ENCODE measurements at places on chromosomes 13 and 19. TPM values are rescaled to one million over a fixed set of nuclear protein-coding genes. Genes with fewer than 3 reads are reported as not detected.

Gene CEACAM5
- total RNA-seq = not detected

Gene ALDH16A1
- total RNA-seq = 23.4 TPM

Gene ADGRE3
- total RNA-seq = not detected

Gene ATP1A3
- total RNA-seq = 6.2 TPM

Gene RGL3
- not detected for total RNA-seq

Gene PRR19
- 0.29 TPM for total RNA-seq

Gene SIGLEC12
- total RNA-seq = 1.6 TPM

DNA sequence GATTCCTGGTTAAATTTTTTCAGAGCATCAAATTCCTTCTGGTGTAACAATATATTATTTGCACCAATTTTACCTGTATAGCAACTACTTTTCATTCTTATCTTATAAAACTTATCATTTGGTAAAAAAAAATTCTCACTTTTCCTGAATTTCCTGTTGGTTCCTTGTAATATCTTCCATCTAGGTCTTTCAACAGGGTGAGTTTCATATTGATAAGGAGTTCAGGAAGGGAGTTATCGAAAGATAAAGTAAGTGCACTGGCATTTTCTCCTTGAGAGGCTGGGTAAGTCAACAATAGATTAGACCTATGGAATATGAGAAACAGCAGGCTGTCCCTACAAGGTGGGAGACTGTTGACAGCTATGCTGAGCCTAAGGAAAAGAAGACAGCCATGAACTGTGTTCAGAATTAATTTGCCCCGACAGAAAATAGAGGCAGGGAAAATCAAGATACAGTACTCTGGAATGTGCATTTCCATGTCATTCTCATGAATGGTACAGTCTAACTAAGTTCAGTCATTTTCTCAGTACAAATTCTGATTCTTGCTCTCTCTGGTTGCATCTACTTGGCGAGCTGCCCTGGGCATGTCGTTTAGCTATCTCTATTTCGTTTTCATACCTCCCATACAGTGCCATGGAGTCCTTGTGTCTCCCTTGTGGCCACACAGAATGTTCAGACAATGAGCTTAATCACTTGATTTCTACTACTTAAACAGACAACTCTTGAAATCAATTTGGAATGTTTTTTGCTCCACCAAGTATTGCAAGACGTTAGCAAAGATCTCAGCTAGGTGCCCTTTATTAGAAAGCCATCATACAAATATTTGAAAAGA, 9.9 kb downstream of the IGFL1 start:
- H3K4me1 ChIP-seq = no peaks in the 10 kb centered on the region
- H3K27me3 ChIP-seq = peaks cover 82% of the 10 kb centered on the region
- no peak overlapping the region for H3K4me3 ChIP-seq
- DNase-seq = no peak

DNA sequence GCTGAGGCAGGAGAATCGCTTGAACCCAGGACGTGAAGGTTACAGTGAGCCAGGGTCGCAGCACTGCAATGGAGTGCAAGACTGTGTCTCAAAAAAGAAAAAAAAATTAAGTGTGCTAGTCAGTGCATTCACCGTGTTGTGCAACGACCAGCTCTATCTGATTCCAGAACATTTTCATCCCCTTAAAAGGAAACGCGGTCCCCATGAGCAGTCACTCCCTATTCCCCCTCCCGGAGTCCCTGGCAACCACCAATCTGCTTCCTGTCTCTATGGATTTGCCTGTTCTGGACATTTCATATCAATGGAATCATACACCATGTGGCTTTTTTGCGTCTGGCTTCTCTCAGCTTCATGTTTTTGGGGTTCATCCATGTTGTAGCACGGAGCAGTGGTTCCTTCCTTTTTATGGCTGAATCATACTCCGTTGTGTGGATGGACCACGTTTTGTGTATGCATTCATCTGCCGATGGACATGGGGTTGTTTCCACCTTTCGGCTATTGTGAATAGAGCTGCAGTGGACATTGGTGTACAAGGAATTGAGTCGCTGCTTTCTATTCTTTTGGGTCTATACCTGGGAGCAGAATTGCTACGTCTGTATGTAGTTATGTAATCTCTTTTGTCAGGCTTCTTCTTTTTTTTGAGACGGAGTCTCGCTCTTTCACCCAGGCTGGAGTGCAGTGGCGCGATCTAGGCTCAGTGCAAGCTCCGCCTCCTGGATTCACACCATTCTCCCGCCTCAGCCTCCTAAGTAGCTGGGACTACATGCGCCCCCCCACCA, 19.8 kb downstream of the MYO9B start:
- no peaks in the 10 kb centered on the region for H3K27me3 ChIP-seq
- H3K4me1 ChIP-seq = peaks cover 29% of the 10 kb centered on the region
- DNase-seq = no peak
- no peak overlapping the region for H3K27ac ChIP-seq
- H3K36me3 ChIP-seq = no peaks in the 10 kb centered on the region
- no peak overlapping the region for H3K4me3 ChIP-seq

- H3K27ac ChIP-seq = no peak overlapping the region
- H3K4me1 ChIP-seq = no peaks in the 10 kb centered on the region
- peaks cover 8% of the 10 kb centered on the region for H3K27me3 ChIP-seq
- no peaks in the 10 kb centered on the region for H3K36me3 ChIP-seq
These were observed 1.0 kb downstream of the GRIK5 start for GRCh38 chr19:42068756-42069571.

DNA sequence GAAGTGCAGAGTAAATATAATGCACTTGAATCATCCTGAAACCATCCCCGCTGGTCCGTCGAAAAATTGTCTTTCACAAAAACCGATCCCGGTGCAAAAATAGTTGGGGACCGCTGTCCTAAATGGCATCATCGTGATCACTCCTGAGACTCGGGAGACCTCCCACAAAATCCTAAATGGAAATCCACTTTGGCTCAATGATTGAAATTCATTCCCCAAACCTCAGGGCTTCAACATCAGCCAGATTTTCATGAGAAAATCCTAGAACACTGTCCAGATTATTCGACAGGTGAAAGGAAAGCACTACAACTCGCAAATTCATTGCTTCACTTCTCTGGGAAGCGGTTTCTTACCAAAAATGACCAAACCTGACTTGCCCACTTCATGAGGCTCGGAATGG, 335.3 kb upstream of the ZNF507 start:
- no peak overlapping the region for H3K27ac ChIP-seq
- H3K4me1 ChIP-seq = no peaks in the 10 kb centered on the region
- H3K4me3 ChIP-seq = no peak overlapping the region
- no peak for DNase-seq
- H3K27me3 ChIP-seq = no peaks in the 10 kb centered on the region
- no peaks in the 10 kb centered on the region for H3K36me3 ChIP-seq

GRCh38 chr13:49625392-49626079, 2.8 kb upstream of the ARL11 start:
- no peak overlapping the region for H3K27ac ChIP-seq
- peaks cover 12% of the 10 kb centered on the region for H3K4me1 ChIP-seq
- no peak for DNase-seq
- no peak overlapping the region for H3K4me3 ChIP-seq
- H3K27me3 ChIP-seq = no peaks in the 10 kb centered on the region

DNA sequence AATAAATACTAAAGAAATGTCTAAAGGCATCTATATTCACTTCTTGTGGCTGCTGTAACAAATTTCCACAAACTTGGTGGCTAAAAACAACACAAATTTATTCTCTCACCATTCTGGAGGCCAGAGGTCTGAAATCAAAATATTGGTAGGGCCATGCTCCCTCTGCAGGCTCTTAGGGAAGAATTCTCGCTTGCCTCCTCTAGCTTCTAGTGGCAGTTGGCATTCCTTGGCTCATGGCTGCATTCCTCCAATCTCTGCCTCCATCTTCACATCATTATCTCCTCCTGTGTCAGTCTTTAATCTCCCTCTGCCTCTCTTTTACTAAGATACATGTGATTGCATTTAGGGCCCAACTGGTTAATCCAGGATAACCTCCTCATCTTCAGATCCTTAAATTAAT, 54.1 kb upstream of the RFXAP start:
- no peaks in the 10 kb centered on the region for H3K36me3 ChIP-seq
- no peak overlapping the region for H3K4me3 ChIP-seq
- no peaks in the 10 kb centered on the region for H3K4me1 ChIP-seq
- H3K27ac ChIP-seq = no peak overlapping the region
- peaks cover 35% of the 10 kb centered on the region for H3K27me3 ChIP-seq

GRCh38 chr13:23870356-23871140, 18.7 kb downstream of the MIPEP start:
- DNase-seq = no peak
- H3K27ac ChIP-seq = no peak overlapping the region
- H3K4me3 ChIP-seq = no peak overlapping the region
- no peaks in the 10 kb centered on the region for H3K36me3 ChIP-seq

- no peak overlapping the region for H3K27ac ChIP-seq
- H3K4me3 ChIP-seq = no peak overlapping the region
- H3K27me3 ChIP-seq = peaks cover 31% of the 10 kb centered on the region
- DNase-seq = no peak
- H3K4me1 ChIP-seq = no peaks in the 10 kb centered on the region
- no peaks in the 10 kb centered on the region for H3K36me3 ChIP-seq
These were observed 230.4 kb downstream of the ATP8A2 start for GRCh38 chr13:25602176-25602575.

GRCh38 chr19:48970923-48971395, 5.8 kb downstream of the FTL start:
- DNase-seq = peak; percentile 87
- peaks cover 33% of the 10 kb centered on the region for H3K4me1 ChIP-seq

- H3K4me3 ChIP-seq = no peak overlapping the region
- no peaks in the 10 kb centered on the region for H3K4me1 ChIP-seq
- H3K27ac ChIP-seq = no peak overlapping the region
- peaks cover 10% of the 10 kb centered on the region for H3K27me3 ChIP-seq
- DNase-seq = no peak
These were observed 8.9 kb upstream of the ZNF507 start for GRCh38 chr19:32336259-32337083.

DNA sequence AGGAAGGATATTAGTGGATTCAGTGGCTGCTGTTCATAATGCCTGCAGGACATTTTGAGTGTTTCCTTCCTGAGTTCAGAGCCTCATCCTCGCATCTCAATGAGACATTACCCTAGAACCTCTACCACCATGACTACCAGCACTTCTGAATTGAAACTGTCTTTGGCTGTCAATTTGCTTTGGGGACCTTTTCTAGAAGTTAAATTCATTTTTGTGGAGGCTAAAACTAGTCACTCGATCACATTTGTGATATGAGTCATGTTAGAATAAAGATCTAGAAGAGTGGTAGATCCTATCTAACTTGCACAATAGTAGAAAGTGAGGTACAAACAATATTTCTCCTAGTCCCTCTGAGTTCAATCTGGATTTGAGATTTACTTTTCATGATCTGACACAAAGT, 124.9 kb downstream of the KCNRG start:
- H3K4me1 ChIP-seq = peaks cover 14% of the 10 kb centered on the region
- H3K36me3 ChIP-seq = no peaks in the 10 kb centered on the region
- H3K4me3 ChIP-seq = no peak overlapping the region
- DNase-seq = no peak
- H3K27me3 ChIP-seq = peaks cover 33% of the 10 kb centered on the region

DNA sequence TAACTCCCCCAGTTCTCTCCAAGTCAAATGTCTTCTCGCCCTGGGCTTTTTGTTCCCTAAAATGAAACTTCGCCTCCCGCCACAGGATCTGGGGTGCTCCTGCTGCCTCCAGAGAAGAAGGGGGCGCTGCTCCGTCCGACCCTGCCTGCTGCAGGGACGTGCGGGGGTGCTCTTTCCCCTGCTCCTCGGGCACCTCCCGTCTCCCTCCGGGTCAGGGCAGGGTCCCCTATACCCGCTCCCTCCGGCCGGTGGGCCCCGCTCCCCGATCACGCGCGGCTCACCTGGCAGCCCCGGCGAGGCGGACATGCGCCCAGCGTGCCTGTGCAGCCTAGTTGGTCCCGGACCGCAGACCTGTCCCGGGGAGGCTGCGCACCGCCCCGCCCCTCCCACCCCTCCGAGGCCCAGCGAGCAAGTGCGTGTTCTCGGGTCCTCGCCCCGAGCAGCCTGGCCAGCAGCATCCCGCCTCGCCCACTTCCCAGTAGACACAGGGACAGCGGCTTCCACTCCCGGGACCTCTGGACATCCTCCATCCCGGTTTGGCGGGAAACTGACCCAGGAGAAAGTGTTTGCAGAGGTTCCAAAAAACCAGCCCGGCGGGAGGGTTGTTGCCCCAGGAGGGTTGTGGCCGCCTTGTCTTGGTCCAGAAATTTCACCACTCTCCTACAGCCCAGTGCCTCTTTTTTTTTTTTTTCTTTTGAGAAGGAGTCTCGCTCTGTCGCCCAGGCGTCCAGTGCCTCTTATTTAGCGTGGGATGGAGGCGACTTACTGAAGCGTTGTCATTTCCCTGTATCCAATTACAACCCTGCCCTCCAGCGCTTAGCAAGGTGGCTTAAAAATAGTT, at the start of gene OXGR1:
OXGR1 (minus strand) TSS at position 460 of the 841 bp plus-strand sequence. CDS start 6,717 bp downstream, outside the sequence.
- peak within 1 kb of the TSS; percentile 43 for H3K4me3 ChIP-seq
- no peak within 1 kb of the TSS for H3K27ac ChIP-seq
- peaks cover 4% of the 10 kb centered on the region for H3K36me3 ChIP-seq
- no peaks in the 10 kb centered on the region for H3K4me1 ChIP-seq

DNA sequence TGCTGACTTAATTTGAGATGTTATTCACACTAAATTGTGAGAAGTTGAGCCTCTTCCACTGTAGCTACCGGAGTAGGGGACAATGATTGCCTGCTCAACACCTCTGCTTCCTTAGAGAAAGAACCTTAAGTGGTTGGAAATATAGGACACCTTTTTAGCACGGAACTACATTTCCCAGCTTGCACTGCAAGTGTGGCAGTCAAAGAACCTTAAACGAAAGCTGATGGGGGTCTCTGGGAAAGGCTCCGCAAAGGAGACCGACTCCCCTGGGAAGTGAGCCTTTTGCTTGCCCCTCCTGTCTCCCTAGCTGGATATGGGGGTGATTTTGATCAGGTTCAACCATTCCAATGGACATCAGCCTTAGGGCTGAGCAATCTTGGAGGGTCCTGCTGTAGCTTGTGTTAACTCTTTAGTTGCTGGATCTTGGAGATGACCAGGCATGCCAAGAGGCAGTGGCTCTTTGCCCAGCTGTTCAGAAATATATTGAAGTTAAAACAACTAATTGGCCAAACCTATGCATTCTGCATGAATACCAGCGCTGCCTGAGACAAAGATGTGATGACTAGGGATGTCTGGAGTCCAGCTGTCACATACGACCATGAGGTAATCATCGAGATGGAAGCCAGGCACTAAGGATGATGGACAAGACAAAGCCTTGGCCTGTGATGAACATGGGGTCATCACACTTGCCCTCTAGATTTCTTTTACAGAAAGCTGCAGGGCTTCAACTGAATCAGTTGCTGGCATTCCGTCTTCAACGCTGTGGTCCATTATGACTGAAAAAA, 286.5 kb downstream of the FOXO1 start:
- no peak overlapping the region for H3K27ac ChIP-seq
- peaks cover 32% of the 10 kb centered on the region for H3K4me1 ChIP-seq
- no peak overlapping the region for H3K4me3 ChIP-seq
- DNase-seq = no peak

DNA sequence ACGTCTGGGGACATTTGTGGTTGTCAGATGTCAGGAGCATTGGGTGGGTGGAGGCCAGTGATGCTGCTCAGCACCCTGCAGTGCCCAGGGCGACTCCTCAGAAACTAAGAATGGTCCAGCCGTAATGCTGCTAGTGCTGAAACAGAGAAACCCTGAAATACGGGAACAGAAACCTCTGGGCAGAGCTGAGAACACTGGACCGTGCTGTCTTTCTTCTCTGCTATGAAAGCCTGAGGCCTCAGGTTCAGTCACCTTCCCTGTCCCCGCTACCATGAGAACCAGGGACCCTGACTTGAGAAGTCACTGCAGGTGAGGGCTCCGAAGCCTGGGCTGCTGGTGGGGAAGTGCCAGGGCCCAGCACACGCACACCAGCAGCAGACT, 13.4 kb downstream of the CAPS start:
- no peak overlapping the region for H3K27ac ChIP-seq
- no peak overlapping the region for H3K4me3 ChIP-seq
- H3K4me1 ChIP-seq = no peaks in the 10 kb centered on the region
- no peaks in the 10 kb centered on the region for H3K27me3 ChIP-seq
- peaks cover 26% of the 10 kb centered on the region for H3K36me3 ChIP-seq
